Upper lobe of left lung (tissue), 6 donors: ENCODE measurements at places on chromosomes 3 and 15. TPM values are rescaled to one million over a fixed set of nuclear protein-coding genes. Genes with fewer than 3 reads are reported as not detected.

CIB2 gene
- total RNA-seq: 1.2 TPM

GOLGA6D gene
- not detected for total RNA-seq

CACNA1D gene
- 30.2 TPM for total RNA-seq

DNA sequence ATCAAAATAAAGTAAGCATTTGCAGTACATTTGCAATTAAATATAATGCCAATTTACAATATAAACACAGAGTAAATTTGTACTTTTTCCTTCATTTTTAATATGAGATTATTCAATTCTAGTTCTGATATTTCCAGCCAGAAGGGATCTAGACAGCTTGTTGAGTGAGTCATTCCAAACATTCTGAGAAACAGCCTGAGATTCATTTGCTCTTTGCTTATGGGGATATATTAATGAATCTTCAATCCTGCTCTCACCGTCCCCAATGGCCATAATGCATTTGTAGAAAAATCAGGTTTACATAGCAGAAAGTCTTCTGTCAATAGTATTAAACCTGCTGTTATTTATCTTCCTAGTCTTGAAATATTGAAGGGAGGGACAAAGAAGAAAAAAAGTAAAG lies 554.2 kb downstream of the TUSC7 start:
- no peaks in the 10 kb centered on the region for H3K27me3 ChIP-seq
- H3K4me1 ChIP-seq: no peaks in the 10 kb centered on the region
- no peak overlapping the region for H3K4me3 ChIP-seq
- no peak overlapping the region for H3K27ac ChIP-seq
- H3K36me3 ChIP-seq: no peaks in the 10 kb centered on the region

DNA sequence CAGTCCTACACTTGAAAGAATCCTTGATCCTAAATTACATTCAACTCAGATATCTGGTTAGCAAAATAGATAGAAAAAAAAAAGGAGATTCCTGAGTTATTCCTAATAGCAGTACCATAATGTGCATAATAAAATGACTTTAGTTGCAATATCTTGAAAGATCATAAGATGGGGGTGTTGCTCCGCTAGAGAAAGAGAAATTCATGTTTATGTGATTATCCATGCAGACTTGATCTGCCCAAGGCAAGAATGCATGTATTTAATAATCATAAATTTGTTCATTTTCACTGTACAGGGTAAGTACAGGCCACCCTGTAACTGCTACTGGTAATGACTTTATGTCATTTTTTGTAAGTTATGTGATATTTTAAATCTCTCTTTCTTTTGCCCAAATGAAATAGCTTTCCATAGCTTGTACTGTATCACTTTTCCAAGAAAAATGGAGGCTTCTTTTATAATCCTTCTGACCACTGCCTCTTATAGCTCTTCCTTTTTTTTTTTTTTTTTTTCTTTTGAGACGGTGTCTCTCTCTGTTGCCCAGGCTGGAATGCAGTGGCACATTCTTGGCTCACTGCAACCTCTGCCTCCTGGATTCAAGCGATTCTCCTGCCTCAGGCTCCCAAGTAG lies 84.6 kb downstream of the HCN4 start:
- H3K36me3 ChIP-seq: peaks cover 41% of the 10 kb centered on the region
- no peak overlapping the region for H3K27ac ChIP-seq
- H3K27me3 ChIP-seq: no peaks in the 10 kb centered on the region
- no peak for DNase-seq

GRCh38 chr3:50302095-50303012 lies 1.0 kb downstream of the HYAL1 start:
- peak overlapping the region; percentile 86 for H3K4me3 ChIP-seq
- H3K4me1 ChIP-seq: peaks cover 54% of the 10 kb centered on the region
- no peaks in the 10 kb centered on the region for H3K27me3 ChIP-seq
- DNase-seq: peak; percentile 79
- peaks cover 16% of the 10 kb centered on the region for H3K36me3 ChIP-seq
- H3K27ac ChIP-seq: peak overlapping the region; percentile 93

CLSTN2 gene
- 1.4 TPM for total RNA-seq

- DNase-seq: no peak
- no peaks in the 10 kb centered on the region for H3K27me3 ChIP-seq
- no peaks in the 10 kb centered on the region for H3K4me1 ChIP-seq
- H3K4me3 ChIP-seq: no peak overlapping the region
Observed at GRCh38 chr3:142615171-142615570, 19.0 kb downstream of the PLS1 start.

CYP8B1 gene
- not detected for total RNA-seq

- H3K27me3 ChIP-seq: no peaks in the 10 kb centered on the region
- DNase-seq: no peak
- no peaks in the 10 kb centered on the region for H3K36me3 ChIP-seq
- H3K27ac ChIP-seq: peak overlapping the region; percentile 37
Observed at GRCh38 chr3:42746455-42747450, 26.3 kb downstream of the CCDC13 start.

GRCh38 chr15:27399241-27399640 lies 428.3 kb downstream of the GABRG3 start:
- no peak overlapping the region for H3K4me3 ChIP-seq
- no peak overlapping the region for H3K27ac ChIP-seq
- no peaks in the 10 kb centered on the region for H3K36me3 ChIP-seq
- H3K4me1 ChIP-seq: no peaks in the 10 kb centered on the region
- DNase-seq: no peak
